ENCODE measurements at places on chromosomes 6 and 20.

DNA sequence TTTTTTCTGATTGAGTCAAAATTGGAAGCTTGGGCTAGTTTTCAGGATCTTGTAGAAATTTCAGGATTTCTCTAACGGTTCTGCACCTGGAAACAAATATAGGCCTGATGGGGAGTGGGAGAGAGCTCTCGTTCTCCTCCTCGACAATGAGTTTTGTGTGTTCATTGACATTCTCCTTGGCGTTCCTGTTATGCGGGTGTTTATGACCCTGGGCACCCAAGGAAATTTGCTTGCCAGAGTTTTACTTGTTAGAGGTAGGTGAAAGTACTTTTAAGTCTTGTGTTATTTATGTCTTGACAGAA is 2.2 kb downstream of the ASXL1 start:
- no peak for DNase-seq

- no peak for DNase-seq
Measured at GRCh38 chr6:66865771-66866170, 1158.7 kb upstream of the EYS start.

GRCh38 chr6:77322604-77323003 is 140.7 kb downstream of the HTR1B start:
- DNase-seq = no peak

GRCh38 chr6:145028144-145028818 is 707.0 kb downstream of the EPM2A start:
- no peak for DNase-seq

DNA sequence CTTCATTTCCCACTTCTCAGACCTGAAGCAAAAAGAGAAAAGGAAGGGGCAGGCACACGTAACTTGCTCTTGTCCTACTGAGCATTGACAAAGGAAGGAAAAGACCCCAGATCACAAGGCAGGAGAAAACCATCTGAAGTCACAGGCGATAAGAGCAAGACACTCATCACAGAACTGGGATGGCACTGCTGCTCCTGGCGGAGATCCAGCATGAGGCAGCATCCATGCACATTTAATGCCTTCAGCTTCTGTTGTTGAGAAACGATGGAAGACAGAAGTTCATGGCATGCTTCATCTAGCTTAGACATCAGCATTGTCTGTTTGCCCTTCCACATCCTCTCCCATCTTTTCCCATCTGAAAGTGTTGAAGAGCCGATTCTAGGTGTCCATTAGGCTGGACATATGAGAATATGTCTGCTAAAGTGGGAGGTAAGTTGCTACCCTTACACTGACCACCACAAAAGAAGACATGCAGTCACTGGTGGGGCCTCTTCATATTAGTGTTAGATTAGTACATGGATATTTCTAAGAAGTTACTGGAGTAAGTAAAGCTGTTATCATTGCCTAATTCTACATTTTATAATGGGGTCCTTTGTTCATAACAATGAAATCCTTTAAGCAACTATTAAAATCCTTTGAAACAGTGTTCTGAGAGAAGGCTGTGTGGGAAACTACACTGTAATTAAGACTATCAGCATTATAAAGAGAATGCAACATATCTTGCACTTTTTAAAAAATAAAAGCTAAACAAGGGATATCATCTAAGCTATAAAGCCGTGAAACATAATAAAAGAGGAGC is 618.5 kb downstream of the C6orf118 start:
- DNase-seq = no peak

Data from SHP77 (cell line).